ENCODE measurements at places on chromosomes 7 and 10.

DNA sequence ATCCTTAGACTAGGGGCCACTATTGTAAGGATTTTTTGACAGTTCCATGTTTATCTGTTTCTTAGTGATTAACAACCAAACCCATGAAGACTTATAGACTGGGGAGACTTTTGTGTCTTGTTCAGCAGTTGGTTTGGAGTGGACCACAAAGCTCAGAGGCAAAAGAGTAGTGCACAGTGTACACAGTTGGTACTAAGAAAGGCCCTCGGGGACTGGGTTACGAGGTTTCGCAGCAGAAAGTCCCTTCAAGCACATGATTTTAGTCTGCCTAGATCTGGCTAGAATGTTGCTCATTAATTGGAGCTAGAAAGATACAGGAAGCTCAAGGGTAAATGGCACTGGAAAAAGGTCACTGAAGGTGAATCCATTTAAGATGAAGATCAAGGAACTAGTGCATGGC, 35.4 kb downstream of the CDK14 start:
- DNase-seq = no peak

DNA sequence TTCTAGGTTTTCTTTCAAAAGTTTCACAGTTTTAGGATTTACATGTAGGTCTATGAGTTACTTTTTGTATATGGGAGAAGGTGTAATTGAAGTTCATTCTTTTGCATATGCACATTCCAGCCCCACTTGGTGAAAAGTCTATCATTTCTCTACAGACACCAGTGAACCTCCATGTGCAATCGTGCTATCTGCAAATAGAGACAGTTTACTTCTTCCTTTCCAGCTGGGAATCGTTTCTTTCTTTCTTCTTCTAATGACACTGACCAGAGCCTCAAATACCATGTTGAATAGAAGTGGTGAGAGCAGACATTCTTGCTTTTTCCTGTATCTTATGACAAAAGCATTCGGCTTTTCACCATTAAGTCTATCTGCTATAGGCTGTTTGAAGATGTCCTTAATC, 122.7 kb downstream of the ARHGAP22 start:
- no peak for DNase-seq

DNA sequence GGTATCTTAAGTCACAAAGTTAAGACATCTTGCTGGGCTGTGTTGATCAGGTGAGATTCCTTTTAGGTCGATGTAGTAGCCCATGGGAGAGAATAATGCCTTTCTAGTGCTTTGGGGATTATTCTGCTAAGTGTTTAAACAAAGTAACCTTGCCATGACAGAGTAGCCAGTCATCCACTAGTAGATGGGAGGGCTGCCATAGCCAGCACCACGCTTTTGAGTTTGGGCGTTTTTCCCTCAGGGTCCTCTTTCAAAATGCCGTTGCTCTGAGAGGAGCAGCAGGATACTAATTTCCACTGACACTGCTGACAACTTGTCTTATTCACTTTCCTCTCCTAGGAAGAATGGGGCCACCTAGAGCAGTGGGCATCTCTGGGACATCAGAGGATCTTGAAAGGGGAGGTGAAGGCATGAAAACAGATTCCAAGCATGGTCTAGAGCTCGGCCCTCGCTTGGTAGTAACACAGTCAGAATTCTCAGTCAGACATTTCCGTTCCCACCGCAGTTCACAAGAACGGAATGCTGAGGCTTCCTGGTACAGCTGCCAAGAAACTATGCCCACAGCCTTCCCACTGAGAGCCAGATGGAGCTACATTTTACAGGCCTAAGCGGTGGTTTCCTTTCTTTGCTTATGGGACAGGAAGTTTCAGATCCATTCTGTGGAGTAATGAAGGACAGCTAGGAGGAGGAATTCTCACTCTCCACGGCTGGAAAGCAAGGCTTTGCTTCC, 15.3 kb upstream of the RSU1 start:
- DNase-seq = no peak

DNA sequence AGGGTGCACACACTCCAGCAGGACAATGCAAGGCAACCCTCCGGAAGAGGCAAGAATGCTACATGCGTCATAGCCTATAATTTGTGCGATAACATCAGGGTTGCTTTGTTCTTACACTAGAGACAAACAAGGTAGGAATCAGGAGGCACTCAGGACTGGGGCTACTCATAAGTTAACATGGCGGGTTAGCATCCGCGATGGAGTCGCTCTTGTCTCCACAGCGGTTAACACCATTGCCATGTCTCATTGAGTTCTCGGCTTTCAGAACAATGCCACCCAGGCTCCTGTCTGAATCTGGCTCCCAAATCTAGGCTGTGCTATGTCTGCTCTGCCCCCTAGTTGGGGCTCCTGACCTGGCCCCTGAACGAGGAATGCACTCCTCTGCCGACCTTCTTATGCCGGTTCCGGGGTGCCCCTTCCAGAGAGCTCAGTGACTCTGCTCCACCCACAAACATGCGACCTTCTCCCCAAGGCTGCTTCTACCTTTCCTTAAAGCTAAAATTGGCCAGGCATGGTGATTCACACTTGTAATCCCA, 24.9 kb upstream of the SLF2 start:
- DNase-seq = no peak

- DNase-seq = no peak
These were observed 14.3 kb downstream of the EFCAB10 start for GRCh38 chr7:105567024-105567423.
